ENCODE measurements at places on chromosomes 5 and 9. TPM values are rescaled to one million over a fixed set of nuclear protein-coding genes. Genes with fewer than 3 reads are reported as not detected.

The ARSI gene
- 2.0 TPM for total RNA-seq

The C9 gene
- total RNA-seq, result not detected

The SPINK4 gene
- total RNA-seq, result not detected

The LCN9 gene
- not detected for total RNA-seq

The FGF18 gene
- 1.8 TPM for total RNA-seq

The TMOD1 gene
- 37.7 TPM for total RNA-seq

The ACTBL2 gene
- not detected for total RNA-seq

The AGXT2 gene
- total RNA-seq, result not detected

The ANXA1 gene
- total RNA-seq, result 15.3 TPM

The DOCK8 gene
- total RNA-seq, result 13.6 TPM

The PHF24 gene
- 126 TPM for total RNA-seq

The ADGRD2 gene
- not detected for total RNA-seq

The DEPDC1B gene
- total RNA-seq, result 2.2 TPM

The NEUROG1 gene
- total RNA-seq, result not detected

The SLC44A1 gene
- total RNA-seq, result 86.9 TPM

The SCGB3A2 gene
- total RNA-seq, result not detected

The SLC28A3 gene
- not detected for total RNA-seq

The BHMT2 gene
- total RNA-seq, result 3.1 TPM

The DDX46 gene
- 55.3 TPM for total RNA-seq

The FAM169A gene
- total RNA-seq, result 71.9 TPM

The PPP2R2B gene
- 199 TPM for total RNA-seq

The CLIC3 gene
- not detected for total RNA-seq

The SEMA6A gene
- total RNA-seq, result 128 TPM

All from dorsolateral prefrontal cortex (tissue), 122 donors.